Effector memory CD4-positive, alpha-beta T cell (primary cell): ENCODE measurements at places on chromosomes 13 and 19.

- DNase-seq, result no peak
These were observed 74.0 kb downstream of the DHRS12 start for GRCh38 chr13:51729866-51730553.

GRCh38 chr19:2577722-2578335 is 101.9 kb downstream of the GADD45B start:
- DNase-seq, result no peak

DNA sequence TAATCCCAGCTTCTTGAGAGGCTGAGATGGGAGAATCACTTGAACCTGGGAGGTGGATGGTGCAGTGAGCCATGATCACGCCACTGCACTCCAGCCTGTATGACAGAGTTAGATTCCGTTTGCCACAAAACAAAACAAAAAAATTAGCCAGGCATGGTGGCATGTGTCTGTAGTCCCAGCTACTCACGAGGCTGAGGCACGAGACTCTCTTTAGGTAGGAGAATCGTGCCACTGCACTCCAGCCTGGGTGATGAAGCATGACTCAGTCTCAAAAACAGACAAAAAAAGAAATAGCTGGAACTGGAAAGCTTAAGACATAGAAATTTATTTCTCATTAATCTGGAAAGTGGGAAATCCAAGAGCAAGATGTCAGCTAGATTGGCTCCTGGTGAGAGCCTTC is 20.2 kb upstream of the ZNF808 start:
- no peak for DNase-seq

DNA sequence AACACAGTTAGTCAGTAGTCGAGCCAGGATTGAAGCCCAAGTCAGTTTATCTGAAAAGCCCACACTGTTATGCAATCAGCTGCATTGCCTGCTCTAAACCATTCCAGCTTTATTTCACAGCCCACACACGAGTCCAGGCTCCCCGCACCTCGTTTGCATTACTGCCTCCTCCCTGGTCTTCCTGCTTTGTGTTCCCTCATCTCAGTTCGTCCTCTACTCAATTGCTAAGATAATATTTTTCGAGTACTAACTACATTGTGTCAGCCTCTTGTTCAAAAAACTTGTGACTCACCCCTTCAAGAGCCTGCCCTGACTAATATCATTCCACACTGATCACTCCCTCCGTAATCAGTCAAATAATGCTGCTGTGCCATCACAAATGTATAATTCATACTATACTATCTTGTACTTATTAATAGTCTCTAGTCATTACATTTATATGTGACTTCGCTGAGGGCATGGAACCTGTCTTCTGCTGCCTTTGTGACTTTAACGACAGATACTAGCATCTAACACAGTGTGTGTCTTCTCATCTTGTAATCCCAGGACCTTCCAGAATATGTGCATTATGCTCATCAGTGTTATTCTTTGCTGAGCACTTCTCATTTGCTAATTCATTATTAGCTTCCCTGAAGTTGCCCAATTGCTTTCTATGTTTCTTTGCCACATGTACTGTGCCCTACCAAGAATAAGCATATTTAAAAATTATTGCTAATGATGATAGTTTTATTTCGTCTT is 26.2 kb upstream of the WDFY2 start:
- DNase-seq, result no peak

GRCh38 chr19:16359964-16360363 is 35.3 kb downstream of the KLF2 start:
- no peak for DNase-seq

DNA sequence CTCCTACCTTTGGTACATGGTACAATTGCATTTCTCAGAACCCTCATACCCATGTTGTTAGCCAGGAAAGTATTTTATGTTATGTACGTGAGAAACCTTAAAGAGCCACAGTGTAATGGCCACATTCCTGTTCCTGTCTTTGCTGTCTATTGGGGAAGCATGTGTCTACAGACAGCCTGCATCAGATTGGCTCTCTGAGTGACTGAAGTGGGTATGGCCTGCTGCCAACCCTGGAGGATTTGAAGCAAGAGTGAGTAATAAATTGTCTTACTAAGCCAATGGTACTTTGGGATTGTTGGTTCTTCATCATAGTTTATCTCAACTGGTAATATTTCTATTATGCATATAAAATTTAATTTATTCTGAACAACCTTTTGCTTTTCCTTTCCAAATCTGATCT is 574.1 kb downstream of the LMO7 start:
- no peak for DNase-seq
